ENCODE measurements at places on chromosomes 12 and 14.

DNA sequence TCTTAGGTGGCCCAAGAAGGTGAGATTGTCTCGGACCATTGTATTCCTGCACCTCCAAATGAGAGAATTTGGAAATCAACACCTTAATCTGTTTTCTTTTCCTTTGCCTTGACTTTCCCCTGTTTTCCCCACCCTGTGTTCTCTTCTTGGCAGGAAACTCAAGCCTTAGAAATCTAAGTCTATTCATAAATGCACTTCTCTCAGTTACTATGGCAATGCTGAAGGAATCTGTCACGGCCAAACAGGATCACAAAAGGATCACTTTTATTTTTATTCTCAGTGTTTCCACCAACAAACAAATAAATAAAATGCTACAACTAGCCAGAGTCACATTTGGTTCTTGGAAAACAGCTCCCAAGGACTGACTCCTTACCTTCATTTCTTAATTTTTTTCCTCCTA is 270.5 kb downstream of the BCAT1 start:
- no peak for DNase-seq

DNA sequence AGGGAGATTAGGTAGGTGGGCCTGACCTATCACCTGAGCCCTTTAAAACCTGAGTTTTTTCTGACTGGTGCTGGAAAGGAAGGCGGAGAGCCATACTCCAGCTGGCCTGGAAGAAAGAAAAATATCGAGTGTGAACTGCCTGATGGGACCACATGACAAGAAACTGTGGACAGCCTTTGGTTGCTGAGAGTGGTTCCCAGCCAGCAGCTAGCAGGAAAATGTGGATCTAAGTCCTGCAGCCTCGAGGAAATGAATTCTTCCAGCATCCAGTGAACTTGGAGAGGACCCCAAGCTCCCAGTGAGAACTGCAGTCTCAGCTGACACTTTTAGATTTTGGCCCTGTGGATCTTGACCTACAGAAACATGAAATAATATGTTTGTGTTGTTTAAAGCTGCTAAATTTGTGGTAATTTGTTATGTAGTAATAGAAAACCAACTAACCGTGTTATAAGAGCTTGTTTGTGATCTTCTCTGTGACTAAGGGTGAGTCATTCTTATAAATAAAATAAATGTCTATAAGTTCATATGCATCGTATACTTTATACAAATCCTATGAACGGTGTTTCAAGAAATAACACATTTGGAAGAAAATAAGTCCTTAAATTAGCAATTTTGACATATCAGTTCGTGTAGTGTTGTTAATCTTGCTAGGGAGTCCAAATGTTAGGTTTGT is 359.6 kb downstream of the BMP4 start:
- no peak for DNase-seq

DNA sequence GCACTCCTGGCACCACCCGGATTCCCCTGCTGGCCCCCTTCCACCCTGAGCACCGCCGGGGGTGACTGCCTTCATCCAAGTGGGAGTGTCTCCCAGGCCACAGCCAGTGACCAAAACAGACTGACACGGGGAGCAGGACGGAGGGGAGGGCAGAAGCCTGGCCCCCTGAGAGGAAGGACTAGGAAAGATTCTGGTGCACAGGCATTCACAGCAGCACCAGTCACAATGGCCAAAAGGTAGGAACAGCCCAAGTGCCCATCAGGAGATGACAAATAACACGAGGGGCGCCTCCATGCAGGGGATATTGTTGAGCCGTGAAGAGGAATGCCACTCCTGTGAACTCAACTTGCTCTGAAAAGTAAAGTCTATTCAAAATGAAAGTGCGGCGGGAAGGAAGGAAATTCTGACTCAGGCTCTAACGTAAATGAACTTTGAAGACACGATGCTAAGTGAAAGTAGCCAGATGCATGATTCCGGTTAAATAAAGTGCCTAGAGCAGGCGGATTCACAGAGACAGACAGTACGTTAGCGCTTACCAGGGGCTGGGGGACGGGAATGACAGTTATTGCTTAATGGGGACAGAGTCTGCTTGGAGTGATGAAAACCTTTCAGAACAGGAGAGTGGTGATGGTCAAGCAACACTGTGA is 146.1 kb upstream of the NCOR2 start:
- DNase-seq, result peak; percentile 25

DNA sequence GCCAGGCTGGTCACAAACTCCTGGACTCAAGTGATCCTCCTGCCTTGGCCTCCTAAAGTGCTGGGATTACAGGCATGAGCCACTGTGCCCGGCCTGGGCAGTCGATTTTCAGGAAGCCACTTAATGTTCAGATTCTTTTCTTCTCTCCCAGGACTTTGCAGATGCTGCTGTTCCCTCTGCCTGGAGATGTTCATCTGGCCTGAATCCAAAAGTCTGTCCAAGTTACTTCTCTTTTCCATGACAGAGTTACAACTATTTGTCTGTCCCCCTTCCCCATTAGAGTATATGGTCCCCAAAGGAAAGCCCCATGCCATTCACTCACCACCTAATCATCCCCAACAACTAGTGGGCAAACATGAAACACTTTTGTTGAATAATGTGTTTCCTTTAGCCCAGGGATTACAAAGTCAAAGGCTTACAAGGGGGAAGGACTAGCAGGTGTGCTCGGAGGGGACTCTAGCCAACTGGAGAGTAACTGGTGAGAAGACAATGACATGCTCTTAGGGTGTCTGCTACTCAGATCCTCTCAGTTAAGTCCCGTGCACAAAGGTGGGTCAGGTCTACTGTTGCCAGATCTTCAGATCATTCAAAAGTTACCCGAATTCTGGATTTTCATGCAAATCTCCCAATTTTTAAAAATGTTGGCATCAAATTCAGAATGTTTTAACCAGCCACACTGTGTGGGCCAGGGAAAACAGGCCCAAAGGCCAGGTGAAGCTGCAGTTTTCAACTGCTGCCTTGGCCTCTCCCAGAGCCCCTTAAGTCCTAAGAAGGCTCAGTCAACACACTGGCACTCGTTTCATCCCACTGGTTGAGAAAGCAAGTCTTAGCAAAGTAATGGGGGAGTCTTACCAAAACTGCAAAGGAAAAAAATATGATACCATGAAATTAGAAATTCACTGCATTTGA is 29.6 kb downstream of the NUDT4 start:
- DNase-seq, result no peak

- DNase-seq, result no peak
Measured at GRCh38 chr12:93622485-93622884, 50.0 kb downstream of the SOCS2 start.

- DNase-seq, result peak; percentile 7
Measured at GRCh38 chr14:22071006-22071405, 397.4 kb upstream of the OR4E1 start.

GRCh38 chr14:61894452-61895077 is 132.3 kb downstream of the SNAPC1 start:
- no peak for DNase-seq

DNA sequence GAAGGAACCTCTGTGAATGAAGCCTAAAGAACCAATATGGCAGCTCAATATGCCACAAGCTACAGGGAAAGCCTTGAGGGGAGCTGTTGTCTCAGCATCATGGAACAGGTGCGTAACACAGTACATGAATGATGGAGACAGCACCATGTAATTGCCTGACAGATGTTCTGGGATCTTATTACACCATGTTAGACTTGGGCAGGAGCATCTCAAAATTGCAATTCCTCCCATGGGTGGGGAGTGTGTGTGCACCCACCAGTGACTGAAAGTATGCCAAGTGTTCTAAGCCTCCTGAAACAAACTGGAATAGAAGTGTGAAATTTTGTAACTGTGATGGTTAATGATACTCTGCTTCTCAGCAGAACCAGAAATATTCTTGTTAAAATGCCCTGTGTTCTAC is 151.0 kb upstream of the SRRM4 start:
- DNase-seq, result no peak

GRCh38 chr12:12681061-12681765 is 14.8 kb downstream of the GPR19 start:
- DNase-seq, result no peak

- DNase-seq, result no peak
Measured at GRCh38 chr12:8886502-8887284, 27.6 kb upstream of the PHC1 start.
